Activated CD8-positive, alpha-beta memory T cell treated with anti-CD3 and anti-CD28 coated beads for 24 hours (primary cell): ENCODE measurements at places on chromosomes 7 and 10.

DNA sequence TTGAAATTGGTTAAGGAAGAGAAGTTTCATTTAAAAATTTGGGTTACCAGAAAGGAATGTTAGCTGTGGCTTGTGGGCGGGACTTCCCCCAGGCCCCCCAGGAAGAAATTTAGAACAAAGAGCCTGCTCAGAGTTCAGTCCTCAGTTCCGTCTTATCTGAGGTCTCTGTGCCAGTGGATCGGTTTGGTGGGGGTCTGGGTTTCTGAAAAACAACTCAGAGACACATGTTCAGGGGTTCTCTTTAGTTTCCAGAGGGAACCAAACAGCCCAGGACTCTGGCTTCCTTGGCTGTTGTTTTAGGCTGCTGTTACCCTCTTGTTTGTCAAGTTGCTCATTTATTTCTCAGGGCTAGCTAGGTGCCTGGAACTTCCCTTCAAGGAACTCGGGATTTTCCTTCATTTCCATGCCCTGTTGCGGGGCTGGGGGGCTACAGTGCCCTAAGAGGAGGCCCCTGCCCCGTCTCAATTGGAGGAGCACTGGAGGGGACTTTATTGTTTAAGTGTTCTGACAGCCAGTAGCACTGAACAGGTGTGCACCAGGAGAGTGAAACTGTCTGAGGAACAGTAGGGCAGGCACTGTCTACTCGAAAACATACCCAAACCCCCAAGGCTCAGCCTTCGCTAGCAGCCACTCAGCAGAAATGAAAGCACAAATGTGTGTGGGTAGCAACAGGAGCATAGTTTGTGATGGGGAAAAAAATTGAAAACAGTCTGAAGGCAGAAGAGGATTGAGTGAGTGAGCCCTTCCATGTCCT, 59.9 kb downstream of the ALOX5 start:
- DNase-seq, result peak; percentile 56

DNA sequence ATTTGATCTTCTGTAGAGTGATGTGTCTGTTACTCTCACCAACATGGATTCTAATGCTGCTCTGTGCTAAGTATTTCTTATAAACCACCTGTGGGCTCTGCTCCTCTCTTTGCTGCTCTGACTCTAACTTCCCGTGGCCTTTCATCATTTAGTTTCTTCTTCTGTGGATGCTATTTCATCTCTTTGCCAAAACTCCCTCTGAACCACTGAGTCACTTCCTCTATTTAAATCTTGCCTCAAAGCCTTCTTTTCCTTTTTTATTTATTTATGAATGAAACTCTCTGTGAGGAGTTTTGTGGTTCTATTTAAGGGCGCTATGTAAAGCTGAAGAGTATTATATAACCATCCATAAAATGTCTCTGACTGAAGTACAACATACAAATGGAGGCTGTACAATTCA, 538.5 kb downstream of the SUGCT start:
- DNase-seq, result no peak

DNA sequence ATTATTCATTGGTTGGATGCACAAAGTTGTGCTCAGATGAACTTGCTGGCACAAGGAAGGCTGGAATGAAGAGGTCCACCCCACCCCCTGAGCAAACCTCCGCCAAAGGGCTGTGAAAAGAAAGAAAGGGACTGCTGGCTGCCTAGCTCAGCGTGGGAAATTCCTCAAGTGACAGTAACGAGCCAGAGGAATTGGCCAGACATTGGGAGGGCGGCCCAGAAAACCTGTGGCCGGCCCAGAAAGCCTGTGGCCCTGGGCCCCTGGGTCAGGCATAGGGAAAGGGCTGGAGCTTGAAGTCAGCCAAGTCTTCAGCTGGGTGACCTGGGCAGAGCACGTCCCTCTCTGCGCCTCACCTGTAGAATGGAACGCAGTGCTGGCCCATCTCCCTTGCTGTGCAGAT, 30.6 kb upstream of the CTBP2 start:
- DNase-seq, result no peak

- no peak for DNase-seq
Measured at GRCh38 chr7:14630048-14630447, 272.5 kb downstream of the DGKB start.

GRCh38 chr7:155790666-155791065, 21.6 kb downstream of the SHH start:
- DNase-seq, result no peak

GRCh38 chr7:26759108-26759507, 105.3 kb downstream of the SKAP2 start:
- no peak for DNase-seq

- no peak for DNase-seq
Measured at GRCh38 chr7:107414198-107414597, 55.7 kb upstream of the GPR22 start.

- no peak for DNase-seq
Measured at GRCh38 chr7:155224116-155224811, 73.4 kb upstream of the INSIG1 start.

GRCh38 chr10:71424496-71425194, 27.9 kb downstream of the CDH23 start:
- peak; percentile 21 for DNase-seq

GRCh38 chr10:122992031-122992585, 11.9 kb downstream of the PSTK start:
- no peak for DNase-seq

DNA sequence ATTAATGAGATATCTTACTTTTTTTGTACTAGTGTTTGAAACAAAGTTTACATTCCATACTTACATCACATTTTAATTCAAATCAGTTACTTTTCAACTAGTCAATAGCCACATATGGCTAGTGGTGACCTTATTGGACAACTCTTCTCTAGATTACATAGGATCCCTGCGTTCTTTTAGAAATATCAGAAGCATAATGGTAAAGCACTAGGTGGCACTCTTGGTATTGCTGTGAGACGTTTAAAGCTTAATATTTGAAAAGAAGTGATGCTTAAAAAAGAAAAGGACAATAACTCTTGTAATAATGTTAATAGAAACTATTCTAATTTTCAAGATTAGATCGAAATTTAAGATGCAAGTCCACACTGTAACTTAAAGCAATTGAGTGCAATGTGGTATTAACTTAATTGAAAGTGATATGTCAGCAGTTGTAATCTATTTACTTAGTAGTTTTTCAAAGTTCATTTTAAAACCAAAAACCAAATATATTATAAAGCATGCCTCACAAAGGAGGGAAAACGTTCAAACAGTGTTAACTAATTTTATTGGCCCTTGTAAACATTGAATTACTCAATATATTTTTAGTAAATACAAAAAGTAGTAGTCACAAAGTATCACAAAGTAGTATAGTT, 339.1 kb downstream of the ATRNL1 start:
- DNase-seq, result no peak

DNA sequence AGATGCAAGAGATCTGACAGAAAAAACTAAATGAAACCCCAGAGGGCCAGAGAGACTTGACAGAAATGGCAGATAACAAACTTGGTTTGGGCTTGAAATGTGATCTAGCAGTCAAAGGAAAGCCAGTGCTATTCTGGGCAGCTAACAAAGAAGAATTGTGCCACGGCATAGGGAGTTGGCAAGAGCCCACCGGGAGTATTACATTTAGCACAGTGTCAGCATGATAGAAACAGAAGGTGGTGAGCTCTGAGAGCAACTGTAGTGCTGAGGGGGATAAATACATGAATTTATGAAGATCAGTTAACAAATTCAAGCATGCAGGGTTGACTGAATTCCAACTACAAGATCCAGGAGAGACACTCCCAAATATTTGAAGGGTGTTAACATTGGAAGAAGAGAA, 91.1 kb downstream of the AHCYL2 start:
- DNase-seq, result no peak

- DNase-seq, result peak; percentile 15
Measured at GRCh38 chr7:155969192-155969929, 157.1 kb upstream of the SHH start.

- DNase-seq, result no peak
Measured at GRCh38 chr10:78528749-78529204, 495.1 kb downstream of the RPS24 start.

DNA sequence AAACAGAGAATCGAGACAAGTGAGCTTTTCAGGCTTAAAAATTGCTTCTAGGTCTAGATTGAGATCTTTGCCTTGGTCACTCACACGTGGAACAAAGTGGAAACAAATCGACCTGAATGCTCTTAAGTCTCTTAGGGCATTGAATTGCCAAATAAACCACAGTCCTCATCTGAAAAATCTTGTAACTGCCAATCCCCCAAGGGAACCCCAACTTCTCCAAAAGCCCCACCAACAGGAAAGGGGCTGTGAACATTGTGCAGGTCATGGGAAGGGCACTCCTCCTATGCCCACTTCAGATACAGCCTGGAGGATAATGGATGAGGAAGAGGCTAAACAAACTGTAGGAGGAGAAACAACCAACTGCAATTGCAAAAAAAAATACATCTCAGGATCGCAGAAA, 91.3 kb downstream of the DGKI start:
- DNase-seq, result no peak

- no peak for DNase-seq
Measured at GRCh38 chr7:94030634-94031033, 26.5 kb upstream of the BET1 start.

DNA sequence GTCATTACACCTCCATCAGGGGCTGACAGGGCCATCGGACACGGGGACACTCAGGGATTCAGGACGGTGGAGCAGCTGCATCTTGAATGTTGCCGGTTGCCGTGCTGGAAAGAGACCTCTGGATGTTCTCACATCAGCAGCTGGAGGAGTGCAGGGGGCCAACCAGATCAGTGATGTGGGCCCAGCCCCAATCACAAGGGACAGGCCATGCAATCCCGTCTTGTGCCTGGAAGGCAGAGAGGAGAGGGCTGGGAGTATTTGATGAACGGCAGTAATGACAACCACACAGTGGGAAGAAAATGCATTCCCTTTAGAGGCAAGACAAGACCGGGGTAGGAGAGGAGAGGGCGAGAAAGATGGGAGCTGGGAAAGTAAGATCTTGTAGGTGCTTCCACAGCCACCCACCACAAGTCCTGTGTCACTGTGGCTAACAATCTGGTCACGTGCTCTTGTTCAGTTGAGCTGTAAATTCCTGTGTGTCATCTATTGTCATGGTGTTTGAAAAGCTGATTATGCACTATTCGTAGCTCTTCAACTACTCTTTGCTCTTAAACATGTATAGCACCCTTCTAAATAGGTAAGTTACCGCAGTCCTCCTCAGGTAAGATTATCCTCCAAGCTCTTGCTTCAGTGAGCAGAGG, 85.9 kb upstream of the LEP start:
- no peak for DNase-seq

GRCh38 chr7:116030651-116031276, at the start of gene TFEC:
TSS of gene TFEC (minus strand) at chr7:116030763. CDS start at chr7:115984441, 46,322 bp downstream.
- DNase-seq, result no peak

GRCh38 chr10:5206799-5207198, 10.2 kb downstream of the AKR1C4 start:
- no peak for DNase-seq

DNA sequence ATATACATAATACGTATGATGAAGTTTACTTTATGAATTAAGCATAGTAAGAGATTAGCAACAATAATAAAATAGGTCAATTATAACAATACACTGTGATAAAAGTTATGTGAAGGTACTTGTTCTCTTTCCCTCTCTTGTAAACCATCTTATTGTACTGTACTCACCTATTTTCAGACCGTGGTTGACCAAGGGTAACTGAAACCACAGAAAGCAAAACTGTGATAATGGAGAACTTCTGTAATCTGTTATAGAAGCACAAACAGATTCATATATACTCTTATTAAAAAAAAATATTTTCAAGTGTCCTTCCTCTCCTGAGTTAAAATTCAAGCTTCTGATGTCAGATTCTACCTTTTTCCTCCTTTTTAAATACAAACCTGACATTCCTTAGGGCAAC, 1247.8 kb upstream of the SORCS1 start:
- DNase-seq, result no peak
